ENCODE measurements at places on chromosomes 13 and 19.

GRCh38 chr19:50739132-50739913, 16.2 kb downstream of the CLEC11A start:
- DNase-seq: no peak

- DNase-seq: no peak
These were observed 12.5 kb downstream of the GADD45B start for GRCh38 chr19:2488405-2488941.

GRCh38 chr13:26749905-26750304, 10.7 kb downstream of the GPR12 start:
- DNase-seq: no peak

DNA sequence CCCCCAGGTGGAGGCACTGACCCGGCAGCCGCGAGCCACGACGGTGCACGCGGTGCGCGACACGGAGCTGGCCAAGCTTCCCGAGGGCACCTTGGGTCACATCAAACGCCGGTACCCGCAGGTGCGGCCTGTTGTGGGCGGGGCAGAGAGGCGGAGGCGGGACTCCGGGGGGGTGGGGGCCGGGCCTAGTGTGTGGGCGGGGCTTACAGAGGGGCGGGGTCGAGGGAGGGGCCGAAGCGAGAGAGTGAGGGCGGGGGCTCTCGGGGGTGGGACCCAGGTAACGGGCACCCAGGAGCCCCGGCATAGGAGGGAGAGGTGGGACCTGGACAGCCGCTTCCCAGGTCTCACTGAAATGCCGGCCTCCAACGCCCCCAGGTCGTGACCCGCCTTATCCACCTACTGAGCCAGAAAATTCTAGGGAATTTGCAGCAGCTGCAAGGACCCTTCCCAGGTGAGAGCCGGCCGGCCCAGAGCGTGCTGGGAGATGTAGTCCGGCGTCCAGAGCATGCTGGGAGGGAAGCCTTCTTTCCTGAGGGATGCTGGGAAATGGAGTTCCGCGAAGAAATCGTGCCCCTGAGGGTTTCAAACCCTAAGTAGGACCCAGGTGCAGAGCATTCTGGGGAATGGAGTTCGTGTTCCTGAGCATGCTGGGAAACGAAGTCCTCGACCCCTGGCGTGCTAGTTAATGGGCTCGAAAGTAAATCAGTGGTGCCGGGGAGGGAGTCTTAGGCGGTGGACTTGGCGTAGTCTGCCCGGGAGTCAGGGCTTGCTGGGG, 15.7 kb downstream of the PNPLA6 start:
- DNase-seq: no peak

DNA sequence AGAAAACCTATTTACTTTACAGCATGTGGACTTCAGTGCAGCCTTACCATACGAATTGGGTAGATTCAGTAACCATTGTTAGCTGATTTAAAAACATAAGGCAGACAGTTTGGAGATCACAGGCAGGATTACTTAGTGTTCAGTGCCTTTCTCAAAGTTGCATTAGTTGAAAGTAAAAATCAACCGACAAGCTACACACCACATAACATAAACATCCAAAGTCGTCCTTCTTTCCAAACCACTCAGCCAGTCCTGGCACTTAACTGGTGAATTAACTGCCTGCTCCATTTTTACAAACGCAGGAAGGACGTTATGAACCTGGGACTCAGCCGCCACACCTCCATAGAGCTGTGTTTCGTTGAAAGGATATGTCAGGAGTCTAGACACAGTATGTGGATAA, 91.4 kb downstream of the COL4A1 start:
- DNase-seq: no peak

GRCh38 chr13:25867038-25867437, 184.8 kb downstream of the SHISA2 start:
- no peak for DNase-seq

DNA sequence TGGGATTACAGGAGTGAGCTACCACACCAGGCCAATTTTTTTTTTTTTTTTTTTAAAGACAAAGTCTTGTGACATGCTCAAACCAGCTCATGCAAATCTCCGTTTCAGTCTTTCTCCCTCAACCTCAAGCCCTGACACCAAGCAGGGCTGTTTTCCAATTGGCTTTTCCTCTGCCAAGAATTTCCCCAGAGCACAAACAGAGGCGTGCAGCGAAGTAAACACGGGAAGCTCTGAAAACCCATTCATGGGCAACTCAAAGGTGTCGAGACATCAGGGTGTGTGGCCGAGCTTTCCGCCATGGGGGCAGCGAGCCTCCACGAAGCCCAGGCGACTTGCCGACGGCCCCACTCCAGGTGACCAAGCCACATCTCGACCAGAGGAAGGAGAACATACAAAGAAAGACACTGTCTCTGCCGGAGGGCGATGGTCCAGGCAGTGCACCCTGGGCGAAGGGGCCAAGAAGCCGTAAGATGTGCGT, 70.0 kb downstream of the INSR start:
- DNase-seq: no peak

- no peak for DNase-seq
These were observed 23.5 kb downstream of the CEACAM16 start for GRCh38 chr19:44722131-44723121.

GRCh38 chr19:45446295-45446694, 21.5 kb upstream of the FOSB start:
- DNase-seq: no peak

- no peak for DNase-seq
These were observed at the start of gene SOX1 for GRCh38 chr13:112067116-112067741. Gene SOX1, plus strand, starts transcription at chr13:112067149. Its CDS starts 510 bp downstream, at chr13:112067659.

- no peak for DNase-seq
These were observed 238.0 kb downstream of the IRS2 start for GRCh38 chr13:109548374-109548773.

GRCh38 chr13:97067017-97067895, 73.0 kb upstream of the OXGR1 start:
- DNase-seq: no peak

GRCh38 chr13:33213024-33213768, 72.4 kb downstream of the STARD13 start:
- no peak for DNase-seq
